ENCODE measurements at places on chromosomes 12 and 14.
A peak's percentile ranks its signal among the peaks of the same experiment; 100 is the strongest.

DNA sequence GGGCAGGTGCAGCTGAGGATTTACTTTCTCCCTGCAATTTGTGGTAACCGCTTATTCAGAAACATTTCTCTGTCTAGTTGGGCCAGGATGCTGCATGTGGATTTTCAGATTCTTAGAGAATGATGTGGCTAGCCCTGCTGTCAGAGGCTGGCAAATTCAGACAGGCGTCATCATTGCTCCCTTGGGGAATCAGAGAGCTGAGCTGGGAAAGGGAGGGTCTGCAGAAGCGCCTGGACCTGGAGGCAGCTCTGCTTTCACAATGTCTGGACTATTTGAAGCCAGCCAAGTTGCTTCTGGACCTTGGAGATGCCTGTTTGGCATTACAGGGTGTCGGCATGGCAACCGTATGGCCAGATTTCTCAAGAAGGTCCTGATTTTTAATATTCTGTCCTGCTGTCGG, 3.4 kb downstream of the GALNT16 start:
- no peak for DNase-seq

DNA sequence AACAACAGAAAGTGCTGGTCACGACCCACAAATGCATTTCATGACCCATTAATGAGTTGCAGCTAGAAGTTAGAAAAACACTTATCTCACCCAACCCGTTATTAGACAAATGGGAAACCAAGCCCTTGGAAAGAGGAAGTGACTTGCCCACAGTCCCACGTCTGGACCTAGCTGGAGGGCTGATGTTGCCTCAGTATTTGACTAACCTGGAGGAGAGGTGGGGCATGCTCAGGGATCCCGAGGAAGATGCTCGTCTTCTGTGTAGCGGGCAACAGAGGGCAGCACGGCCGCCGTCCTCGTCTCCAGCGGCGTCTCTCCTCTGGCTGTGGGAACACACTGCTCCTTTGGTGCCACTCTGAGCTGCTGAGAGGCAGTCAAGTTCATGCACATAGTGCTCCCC, 12.7 kb downstream of the CCND2 start:
- DNase-seq = peak; percentile 88

GRCh38 chr14:62158779-62159178, 396.6 kb downstream of the SNAPC1 start:
- DNase-seq = no peak

DNA sequence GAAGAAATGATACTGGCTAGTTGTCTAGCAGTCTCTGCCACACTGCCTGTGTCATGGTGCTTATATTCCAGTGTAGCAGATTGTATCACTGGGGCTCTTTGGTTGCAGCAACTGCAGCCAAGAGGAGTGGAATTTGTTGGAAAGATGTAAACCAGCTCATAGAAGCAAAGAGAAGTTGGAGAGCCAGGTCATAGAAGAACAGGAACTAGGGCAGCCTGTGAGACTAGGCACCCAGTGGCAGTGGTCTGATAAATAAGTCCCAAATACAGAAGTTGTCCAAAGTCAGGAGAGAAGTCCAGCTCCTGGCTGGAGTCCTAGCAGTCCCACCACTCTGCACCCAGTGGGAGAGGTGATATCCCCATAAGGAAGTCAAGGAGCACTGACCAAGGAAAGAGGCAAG, 172.5 kb upstream of the ARID2 start:
- DNase-seq = peak; percentile 65

- no peak for DNase-seq
These were observed 186.2 kb downstream of the DICER1 start for GRCh38 chr14:94970941-94971730.

GRCh38 chr14:92877757-92878431, 45.1 kb upstream of the CHGA start:
- no peak for DNase-seq

DNA sequence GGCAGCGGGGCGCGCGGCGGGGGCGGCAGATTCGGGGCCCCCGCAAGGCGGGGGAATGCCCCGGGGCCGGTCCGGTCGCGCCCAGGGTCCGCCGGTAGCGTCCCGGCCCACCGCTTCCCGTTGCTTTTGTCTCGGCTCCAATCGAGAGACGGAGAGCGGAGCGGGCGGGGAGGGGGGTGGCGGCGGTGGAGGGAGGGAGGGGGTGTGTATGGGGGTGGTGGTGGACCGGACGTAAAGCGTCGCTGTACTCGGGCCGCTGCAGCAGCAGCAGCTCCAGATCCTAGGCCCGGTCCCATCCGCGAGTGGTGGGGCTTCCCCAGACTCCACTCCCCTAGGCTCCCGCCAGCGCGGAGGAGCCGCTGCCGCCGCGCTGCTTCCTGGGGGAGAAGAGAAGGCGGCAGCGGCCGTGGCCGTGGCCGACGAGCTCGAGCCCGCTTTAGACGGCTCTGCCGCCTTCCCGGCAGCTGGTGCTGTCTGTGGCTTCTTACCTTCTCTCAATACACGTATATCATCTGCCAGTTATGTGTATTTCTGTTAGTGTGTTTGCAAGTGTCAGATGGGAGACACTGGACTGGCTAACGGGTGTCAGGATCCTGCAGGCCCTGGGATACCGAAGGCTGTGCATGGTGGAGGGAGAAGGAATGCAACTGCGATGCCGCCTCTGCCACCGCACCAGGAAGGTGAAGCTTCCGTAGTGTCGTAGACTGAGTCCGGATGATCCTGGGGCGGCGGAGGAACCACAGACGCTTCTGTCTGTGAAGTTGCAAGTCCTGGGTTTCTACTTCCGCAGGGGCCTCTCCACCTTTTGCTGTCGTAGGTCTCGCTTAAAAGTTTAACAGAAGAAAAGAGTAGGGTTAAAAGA, 508 bp downstream of the CNOT2 start:
- peak; percentile 62 for DNase-seq

DNA sequence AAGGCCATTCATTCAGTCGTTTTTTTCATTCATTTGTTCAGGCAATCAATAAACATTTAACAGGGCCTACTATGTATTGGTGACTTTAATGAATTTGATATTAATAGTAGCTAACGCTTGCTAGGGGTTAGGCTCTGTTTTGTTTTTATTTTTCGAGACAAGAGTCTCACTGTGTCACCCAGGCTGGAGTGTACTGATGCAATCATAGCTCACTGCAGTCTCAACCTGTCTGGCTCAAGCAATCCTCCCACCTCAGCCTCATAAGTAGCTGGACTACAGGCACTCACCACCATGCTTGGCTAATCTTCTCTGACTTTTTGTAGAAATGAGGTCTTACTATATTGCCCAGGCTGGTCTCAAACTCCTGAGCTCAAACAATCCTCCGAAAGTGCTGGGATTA, 25.6 kb upstream of the MED13L start:
- no peak for DNase-seq

DNA sequence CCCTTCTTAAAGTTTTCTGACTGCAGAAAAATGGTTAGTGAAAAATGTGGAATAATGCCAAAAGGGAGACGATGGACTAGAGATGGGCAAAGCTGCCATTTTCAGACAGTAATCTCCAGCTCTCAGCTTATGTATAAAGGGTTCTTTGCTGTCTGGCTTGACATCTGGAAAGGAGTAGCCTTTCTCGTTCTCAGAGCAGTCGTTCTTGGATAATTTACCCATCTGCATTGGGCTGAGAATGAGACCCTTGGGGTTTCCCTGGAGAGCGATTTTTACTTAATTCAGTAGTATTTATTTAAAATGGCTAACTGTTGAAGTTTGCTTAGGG, 1.2 kb downstream of the NUDT4 start:
- DNase-seq = no peak

GRCh38 chr12:102326982-102327381, 129.3 kb upstream of the PMCH start:
- DNase-seq = no peak

DNA sequence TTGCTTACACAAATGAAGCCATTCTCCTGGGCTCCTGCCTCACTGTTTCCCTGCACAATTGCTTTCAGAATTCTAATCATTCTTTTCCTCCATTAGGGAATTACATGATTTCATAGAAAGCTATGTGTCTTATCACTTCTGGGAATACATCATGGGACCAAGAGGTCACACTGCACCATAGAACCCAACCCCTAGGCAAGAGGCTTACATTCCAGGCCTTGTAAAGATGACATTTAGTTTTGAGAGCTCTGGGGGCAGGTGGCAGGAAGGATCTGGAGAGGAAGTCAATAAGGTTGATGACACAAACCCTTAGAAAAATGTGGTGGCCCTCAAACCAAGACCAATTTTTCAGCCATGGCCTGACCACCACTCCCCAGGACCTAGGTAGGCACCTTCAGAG, 57.1 kb downstream of the NUAK1 start:
- no peak for DNase-seq

DNA sequence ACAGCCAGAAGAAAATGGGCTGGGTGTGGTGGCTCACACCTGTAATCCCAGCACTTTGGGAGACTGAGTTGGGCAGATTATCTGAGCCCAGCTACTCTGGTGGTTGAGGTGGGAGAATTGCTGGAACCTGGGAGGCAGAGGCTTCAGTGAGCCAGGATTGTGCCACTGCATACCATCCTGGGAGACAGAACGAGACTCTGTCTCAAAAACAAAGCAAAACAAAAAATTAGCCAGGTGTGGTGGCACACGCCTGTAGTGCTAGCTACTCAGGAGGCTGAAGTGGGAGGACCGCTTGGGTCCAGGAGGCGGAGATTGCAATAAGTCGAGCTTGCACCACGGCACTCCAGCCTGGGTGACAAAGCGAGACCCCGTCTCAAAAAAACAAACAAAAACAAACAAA, 3.8 kb upstream of the EMP1 start:
- DNase-seq = no peak

DNA sequence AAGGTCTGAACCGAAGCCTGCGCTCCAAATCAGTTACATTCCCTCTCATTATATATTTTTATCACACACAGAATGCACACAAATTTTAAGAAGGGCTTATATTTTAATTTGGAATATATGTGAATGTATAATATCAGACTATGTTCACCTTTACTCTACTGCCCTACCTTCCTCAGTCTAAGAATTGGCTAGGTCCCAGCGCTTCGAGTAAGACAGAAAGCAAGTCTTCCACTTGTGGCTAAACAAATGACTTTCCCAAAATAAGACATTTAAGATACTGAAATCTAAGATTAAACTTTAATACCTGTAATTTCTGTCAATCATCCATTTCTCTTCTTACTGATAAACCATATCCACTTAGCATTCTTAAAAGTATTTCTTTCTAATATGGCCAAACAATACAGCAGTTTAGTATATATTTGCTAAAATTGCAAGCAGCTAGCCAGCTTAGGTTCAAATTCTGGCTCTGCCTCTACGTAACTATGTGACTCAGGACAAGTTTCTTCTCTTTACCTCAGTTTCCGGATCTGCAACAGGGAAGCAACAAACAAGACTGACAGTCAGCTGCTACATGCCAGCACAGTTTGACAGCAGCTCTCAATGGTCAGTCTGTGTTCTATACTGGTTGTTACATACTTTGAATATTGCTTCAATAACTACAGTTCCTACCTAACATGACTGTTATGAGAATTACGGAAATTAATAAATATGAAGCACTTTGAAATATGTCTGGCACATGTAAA, 2.0 kb downstream of the INTS13 start:
- peak; percentile 44 for DNase-seq

DNA sequence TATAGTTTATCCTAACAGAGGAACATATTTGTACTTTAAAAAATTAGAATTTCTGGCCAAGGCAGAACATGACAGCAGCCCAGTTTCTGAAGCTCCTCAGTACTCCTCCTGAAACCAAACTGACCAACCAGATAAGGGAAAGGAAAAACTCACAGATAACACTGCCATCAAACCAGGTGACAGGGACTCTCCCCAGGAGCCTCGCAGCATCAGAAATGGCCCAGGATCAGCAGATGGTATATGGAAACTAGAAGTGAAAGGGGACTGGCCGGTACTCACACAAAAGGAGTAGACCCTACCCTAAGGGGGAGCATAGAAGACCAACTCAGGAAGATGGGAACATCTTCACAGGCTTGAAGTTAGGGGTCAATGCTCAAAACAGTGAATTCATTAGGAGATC, 22.0 kb downstream of the GALC start:
- no peak for DNase-seq

- DNase-seq = peak; percentile 38
These were observed 613 bp downstream of the DUSP16 start for GRCh38 chr12:12562016-12562483.

GRCh38 chr14:38255408-38255672, 553 bp downstream of the CLEC14A start:
- no peak for DNase-seq

DNA sequence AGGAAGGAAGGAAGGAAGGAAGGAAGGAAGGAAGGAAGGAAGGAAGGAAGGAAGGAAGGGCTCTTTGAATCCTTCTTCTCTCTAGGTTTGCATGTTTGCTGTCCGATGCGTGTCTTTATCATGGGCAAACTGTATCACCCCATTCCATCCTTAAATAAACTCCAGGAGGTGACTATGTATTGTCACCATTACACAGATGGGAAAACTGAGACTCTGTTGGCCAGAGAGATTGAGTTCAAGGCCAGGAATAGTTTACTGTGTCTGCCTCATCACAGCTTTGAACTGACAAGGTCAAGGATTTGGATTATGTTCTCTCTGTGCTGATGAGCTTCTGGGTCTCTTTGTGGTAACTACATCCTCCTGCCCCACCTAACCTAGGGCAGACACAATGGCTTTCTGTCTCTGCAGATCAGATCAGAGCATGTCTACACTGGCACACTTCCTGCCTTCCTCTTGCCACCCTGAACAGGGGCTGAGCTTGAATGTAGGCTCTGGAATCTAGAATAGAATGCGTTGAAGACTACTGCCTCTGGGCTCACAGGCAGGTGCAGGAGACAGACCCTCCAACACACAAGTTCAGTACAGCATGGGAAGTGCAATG, 78.9 kb upstream of the MAP1LC3B2 start:
- no peak for DNase-seq

DNA sequence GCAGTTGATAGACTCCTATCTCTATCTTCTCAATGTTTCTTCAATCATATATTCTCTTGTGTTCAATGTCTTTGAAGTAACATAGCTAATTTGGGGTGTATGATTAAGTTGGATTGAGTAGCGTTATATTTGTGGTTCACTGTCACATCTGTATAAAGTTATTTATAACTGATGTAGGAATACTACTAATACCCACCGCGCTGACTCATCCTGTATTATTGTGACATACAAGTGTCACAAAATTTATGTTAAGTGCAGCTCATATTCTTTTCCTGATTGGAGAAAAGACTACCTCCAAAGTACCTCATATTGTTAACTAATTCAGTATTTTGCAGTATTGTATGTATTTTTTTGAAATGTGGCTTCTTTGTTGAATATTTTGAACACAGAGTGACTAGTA, 940.8 kb downstream of the SLC6A15 start:
- DNase-seq = no peak

DNA sequence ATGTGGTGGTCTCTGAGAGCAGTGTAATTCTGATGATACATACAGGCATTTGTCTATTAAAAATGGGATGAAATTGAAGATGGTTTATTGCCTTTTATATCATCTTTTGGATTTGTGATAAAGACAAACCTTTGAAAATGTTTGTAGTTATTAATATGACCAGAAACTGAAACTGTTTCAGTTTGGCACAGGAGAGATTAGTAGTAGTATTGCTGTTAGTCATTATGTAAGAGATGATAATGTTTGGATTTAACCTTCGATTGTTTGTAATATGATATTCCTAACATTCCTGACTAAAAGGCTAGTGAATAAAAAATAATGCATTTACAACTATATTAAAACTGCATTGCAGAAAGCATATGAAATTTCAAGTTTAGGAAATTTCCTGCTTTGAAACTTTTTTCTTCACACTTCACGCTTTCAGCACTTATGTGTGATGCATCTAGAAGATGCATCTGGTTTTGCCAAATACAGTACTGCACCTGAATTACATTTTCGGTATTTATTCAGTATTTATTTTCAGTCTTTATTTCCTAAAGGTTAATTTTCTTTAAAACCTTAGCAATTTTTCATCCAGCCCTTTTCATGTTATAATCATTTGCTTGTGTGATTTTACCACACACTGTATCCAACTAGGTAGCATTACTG, 25.5 kb downstream of the ADIPOR2 start:
- DNase-seq = no peak

- peak; percentile 16 for DNase-seq
These were observed 17.2 kb downstream of the TTC9 start for GRCh38 chr14:70658899-70659298.

All from inflammatory macrophage treated with lipopolysaccharide for 4 hours (primary cell).